ENCODE measurements at places on chromosomes 7 and 10.

DNA sequence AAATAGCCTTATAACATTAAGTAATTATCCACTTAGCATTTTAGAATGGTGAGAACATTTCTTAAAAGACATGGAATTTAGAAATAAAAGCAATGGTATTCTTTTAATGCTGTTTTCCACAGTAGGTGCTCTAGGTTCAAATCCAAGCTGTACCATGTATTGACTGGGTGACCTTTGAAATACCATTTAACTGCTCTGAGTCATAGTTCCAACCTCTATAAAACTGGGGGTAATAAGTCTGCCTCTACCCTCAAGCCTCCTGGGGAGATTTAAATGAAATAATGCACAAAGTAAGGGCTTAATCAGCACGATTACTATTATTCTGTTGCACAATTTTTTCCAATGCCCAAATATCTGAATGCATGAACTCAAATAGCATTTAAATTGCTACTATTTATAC lies 236.4 kb upstream of the CCDC6 start:
- no peak for DNase-seq

- DNase-seq = no peak
Measured at GRCh38 chr7:71348821-71349681, 217.1 kb downstream of the GALNT17 start.

DNA sequence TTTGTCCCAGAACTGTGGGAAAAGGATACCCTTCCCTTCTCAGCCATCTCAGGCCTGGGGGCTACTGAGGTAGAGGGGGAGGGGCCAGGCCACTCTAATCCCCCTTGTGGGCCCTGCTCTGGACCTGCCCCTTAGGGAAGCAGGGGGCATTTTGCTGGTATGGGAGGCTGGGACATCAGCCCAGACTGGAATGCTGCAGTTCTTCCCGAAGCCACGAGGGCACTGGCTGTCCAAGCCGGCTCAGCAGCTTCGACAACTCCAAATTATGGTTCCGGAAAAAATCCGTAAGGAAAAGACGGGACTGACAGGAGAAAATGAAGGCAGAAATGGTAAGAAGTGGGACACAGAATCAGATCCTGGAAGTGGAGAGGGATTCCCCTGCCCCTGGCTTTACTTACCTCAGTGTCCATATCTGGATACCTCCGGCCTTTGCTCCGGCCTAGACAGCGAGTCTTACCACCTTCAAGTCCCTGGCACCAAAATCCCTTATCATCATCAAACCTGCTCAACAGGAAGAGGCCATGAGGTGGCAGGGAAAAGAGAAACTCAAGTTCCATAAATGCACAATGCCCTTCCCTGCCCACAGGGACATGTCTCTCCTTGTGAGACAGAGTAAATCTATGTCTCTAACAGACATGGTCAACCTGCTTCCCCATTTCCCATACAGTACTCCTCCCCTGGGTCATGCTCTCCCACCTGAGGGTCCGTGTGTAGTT lies 9.0 kb downstream of the NDST2 start:
- DNase-seq = no peak

- no peak for DNase-seq
Measured at GRCh38 chr10:1309617-1310270, 253.6 kb downstream of the WDR37 start.

GRCh38 chr7:8190119-8190895 lies 71.7 kb downstream of the ICA1 start:
- no peak for DNase-seq

- DNase-seq = no peak
Measured at GRCh38 chr7:135257-135653, 57.1 kb upstream of the FAM20C start.

DNA sequence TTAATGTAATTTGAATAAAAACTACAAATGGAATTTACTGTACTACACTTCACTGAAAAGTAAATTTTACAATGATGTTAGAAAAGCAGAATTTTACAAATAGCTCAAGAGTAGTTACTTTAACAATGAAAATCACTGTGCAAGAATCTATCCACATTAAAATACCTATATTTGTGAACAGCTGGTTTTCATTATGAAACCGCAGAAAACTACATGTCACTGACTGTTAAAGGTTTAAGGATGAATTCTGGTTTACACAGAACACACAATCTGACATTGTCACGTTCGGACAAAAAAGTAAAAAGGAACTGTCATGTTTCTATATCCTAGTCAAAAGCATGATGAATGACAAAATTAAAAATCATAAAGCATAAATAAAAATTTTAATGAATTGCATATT lies 415.3 kb upstream of the PRKCQ start:
- DNase-seq = no peak

DNA sequence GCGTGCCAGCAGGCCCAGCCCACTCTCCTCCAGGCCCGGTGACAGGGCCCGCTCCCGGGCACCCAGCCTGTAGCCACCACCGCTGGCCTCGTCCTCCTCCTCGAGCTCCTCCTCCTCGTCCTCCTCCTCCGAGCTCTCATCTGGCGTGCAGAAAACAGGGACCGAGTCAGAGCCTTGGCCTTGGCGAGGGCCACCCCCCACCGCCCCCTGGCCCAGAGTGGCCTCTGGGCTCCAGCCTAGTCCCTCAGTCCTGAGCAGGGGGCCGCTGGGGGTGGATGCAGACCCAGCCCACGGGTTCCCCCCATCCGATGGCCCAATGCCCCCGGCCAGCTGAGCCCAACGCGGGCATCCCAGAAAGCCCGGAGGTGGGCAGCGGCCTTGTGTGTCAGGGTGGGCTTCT lies 62.9 kb downstream of the SLC29A4 start:
- DNase-seq = no peak

DNA sequence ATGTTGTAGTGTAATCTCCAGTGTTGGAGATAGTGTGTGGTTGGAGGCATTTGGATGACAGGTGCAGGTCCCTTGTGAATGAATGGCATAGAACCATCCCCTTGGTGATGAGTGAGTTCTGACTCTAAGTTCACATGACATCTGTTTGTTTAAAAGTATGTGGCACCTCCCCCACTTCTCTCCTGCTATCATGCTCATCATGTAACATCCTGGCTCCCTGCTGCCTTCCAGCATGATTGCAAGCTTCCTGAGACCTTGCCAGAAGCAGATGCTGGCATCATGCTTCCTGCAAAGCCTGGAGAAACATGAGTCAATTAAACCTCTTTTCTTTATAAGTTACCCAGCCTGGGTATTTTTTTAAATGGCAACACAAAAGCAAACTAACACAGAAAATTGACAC lies 499.0 kb upstream of the SEMA3D start:
- no peak for DNase-seq
